ENCODE measurements at places on chromosomes 3 and 15. TPM values are rescaled to one million over a fixed set of nuclear protein-coding genes. Genes with fewer than 3 reads are reported as not detected.

DNA sequence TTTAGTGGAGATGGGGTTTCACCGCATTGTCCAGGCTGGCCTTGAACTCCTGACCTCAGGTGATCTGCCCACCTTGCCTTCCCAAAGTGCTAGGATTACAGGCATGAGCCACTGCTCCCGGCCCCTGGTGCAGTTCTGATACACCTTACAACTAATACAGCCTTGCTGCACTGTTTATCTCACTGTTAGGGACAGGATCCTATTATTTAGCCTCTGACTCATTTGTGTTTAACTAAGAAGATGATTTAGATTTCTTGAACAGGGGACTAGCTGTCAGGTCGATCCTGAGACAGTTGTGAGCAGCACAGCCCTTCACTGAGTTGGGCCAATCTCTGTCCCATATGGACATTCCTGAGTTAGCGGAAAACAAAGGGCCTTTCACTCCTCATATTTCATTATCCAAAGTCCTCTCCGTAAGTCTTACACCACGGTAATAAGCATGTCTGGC lies 19.2 kb downstream of the GYG1 start:
- H3K4me3 ChIP-seq, result no peak overlapping the region
- no peaks in the 10 kb centered on the region for H3K27me3 ChIP-seq
- H3K36me3 ChIP-seq, result peaks cover 52% of the 10 kb centered on the region
- H3K27ac ChIP-seq, result no peak overlapping the region
- H3K4me1 ChIP-seq, result peaks cover 11% of the 10 kb centered on the region

DNA sequence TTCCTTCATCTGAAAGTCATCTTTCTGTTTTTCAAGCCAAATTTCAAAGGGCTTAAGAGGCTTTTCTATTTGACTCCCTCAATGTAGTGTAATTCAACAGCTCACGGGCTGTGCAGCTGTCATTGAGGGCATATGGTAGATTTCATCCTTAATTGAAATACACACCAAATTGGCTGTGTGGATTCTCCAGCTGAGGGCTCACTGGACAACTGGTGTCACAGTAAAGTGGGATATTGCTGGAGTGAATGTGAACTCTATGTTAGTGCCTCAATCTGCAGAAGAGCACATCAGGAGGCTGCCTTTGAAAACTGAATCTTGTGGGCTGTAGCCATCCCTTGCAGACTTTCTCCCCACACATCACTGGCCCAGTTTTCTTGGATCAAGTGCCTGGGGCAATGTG lies 120.1 kb downstream of the GALK2 start:
- peaks cover 15% of the 10 kb centered on the region for H3K4me1 ChIP-seq
- no peak overlapping the region for H3K27ac ChIP-seq
- no peak for DNase-seq
- H3K36me3 ChIP-seq, result peaks cover 50% of the 10 kb centered on the region

DNA sequence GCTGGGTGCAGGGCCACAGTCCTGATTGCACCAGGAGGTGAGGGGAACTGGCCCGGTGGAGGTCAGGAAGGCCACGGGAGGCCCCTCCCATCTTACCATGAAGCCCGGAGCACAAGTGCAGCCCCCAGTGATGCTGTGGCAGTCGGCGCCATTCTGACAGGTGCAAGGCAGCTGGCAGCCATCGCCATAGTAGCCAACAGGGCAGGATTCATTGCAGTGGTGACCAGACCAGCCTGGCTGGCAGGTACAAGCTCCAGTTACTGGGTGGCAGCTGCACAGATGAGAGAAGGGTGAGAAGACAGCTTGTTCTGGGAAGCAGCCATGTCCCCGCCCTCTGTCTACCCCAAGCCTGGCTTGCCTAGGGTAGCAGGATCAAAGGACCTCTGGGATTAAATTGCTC lies 88.2 kb downstream of the RAB11A start:
- no peaks in the 10 kb centered on the region for H3K27me3 ChIP-seq
- no peak overlapping the region for H3K27ac ChIP-seq
- DNase-seq, result no peak

- no peaks in the 10 kb centered on the region for H3K36me3 ChIP-seq
- H3K27me3 ChIP-seq, result peaks cover 1% of the 10 kb centered on the region
- H3K4me1 ChIP-seq, result no peaks in the 10 kb centered on the region
- H3K27ac ChIP-seq, result no peak overlapping the region
- H3K4me3 ChIP-seq, result no peak overlapping the region
Observed at GRCh38 chr3:139634111-139634635, 43.6 kb downstream of the NMNAT3 start.

DNA sequence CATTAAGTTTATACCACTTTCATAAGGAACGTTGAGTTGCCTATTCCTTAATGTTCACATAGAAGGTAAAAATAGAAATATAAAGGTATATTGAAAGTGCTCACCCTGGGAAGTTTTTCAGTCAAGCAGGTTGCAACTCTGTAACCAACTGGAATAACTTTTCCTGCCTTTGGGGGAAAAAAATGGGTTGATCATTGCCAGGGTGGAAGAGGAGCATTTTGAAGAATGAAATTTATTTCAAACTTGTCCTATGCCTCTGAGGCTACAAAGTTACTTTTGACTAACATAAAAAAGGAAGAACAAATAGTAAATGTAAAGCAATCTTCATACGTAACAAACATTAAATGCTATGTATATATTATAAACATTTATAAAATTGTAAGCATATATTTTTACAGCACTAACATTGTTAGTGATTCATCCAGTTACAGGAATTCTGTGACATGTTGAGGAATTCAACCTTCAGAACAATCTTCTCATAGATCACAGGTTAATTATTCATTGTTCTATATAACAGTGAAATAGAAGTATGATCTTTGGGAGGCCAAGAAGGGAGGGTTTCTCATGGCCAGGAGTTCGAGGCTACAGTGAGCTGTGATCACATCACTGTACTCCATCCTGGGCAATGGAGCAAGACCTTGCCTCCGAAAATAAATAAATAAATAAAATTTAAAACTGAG lies 13.5 kb downstream of the EFHB start:
- no peaks in the 10 kb centered on the region for H3K4me1 ChIP-seq
- no peaks in the 10 kb centered on the region for H3K36me3 ChIP-seq
- no peak overlapping the region for H3K27ac ChIP-seq
- no peak overlapping the region for H3K4me3 ChIP-seq
- no peak for DNase-seq

- H3K4me3 ChIP-seq, result no peak overlapping the region
- no peaks in the 10 kb centered on the region for H3K4me1 ChIP-seq
- no peak overlapping the region for H3K27ac ChIP-seq
- DNase-seq, result no peak
- H3K27me3 ChIP-seq, result no peaks in the 10 kb centered on the region
- H3K36me3 ChIP-seq, result peaks cover 3% of the 10 kb centered on the region
Observed at GRCh38 chr3:101279765-101280385, 40.5 kb downstream of the IMPG2 start.

DNA sequence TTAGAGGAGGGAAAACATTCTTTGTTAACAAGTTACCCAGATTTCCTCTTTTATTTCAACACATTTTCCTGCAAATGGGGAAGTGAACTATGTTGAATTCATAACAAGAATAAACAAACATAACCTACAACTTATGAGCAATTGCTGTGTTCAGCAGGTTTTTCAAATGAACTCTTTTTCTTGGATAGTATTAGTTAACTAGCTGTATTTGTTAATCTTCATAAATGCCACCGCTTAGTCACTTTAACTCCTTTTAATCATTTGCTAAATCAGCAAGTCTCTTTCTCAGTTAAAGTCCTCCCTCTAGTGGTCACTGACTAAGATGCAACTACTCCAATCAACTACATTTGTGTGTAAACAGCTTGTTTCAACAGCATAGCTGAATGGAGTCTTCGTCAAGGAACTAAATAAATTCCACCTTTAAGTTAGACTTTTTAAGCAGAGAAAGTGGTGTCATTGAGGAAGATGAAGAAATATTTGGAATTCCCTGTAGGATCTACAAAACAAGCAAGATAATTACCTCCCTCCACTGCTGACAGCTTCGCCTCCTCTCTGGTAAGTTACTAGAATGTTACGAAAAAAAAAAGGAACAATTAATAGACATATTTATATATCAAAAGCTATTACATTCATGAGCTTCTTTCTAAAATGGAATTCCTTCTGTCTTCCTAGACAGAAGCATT lies 1122.0 kb downstream of the ROBO1 start:
- no peak for DNase-seq
- no peaks in the 10 kb centered on the region for H3K27me3 ChIP-seq
- no peak overlapping the region for H3K4me3 ChIP-seq
- H3K27ac ChIP-seq, result no peak overlapping the region
- no peaks in the 10 kb centered on the region for H3K4me1 ChIP-seq

DNA sequence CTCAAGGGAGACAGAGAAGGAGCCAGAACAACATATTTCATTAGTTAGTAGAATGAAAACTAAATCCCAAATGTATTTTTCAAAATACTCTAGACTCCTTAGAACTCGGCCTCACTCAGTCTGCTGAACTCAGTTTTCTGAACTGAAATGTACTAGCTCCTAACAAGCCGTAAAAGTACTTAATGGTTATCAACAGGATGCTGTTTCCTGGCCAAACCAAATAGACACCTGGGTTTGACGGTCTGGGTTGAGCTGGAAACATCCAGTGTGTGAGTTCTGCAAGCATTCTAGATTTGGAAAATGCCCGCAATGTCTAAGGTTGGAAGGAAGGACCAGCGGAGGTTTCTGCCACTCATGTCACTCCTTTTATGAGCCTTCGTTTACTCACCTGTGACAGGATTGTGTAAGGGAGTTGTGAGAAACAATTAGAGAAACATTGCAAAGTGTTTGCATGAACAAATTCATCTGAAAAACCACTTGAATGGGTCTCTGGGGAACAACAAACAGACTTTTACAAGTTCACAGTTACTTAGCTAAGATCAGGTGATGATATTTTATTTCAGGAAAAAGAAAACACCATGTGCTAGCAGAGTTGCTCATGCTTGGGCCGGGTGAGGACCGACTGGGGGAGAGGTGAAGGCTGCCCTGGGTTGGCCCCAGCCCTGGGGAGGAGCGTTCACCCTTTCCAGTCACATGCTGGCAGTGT lies 151.0 kb downstream of the ALDH1A2 start:
- H3K36me3 ChIP-seq, result no peaks in the 10 kb centered on the region
- DNase-seq, result no peak
- peaks cover 3% of the 10 kb centered on the region for H3K27me3 ChIP-seq
- H3K4me1 ChIP-seq, result no peaks in the 10 kb centered on the region

DNA sequence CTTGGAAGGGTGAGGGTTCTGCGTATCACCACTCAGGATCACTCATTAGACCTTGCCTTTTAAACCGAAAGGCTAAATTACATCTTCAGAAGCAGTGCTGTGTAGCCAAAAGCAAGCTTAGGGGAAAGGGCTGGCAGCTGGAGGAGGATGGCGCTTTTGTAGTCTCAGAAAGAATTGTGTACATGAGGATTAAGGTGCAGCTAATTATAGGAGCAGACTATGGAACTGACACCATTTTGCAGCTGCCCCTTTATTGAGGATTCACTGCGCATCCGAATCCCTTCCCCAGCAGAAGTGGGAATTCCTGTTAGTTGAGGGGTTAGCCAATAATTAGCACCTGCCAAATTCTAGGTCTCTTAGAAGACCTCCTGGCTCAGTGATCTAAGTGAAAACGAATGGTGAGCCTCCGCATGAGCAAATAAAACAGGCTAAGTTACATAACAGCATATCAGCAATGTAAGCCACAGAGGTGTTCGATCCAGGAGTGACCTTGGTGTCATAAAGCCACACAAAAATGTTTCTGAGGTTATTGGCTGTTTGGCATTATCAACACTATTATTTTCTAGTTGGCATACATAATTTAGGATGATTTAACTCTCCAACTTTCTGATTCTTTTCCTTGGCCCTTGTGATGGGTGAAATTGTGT lies 42.6 kb upstream of the SEMA6D start:
- no peak overlapping the region for H3K27ac ChIP-seq
- H3K4me1 ChIP-seq, result no peaks in the 10 kb centered on the region
- no peak overlapping the region for H3K4me3 ChIP-seq
- H3K27me3 ChIP-seq, result no peaks in the 10 kb centered on the region

Gene FOXL2NB
- not detected for total RNA-seq

All from activated CD4-positive, alpha-beta memory T cell treated with anti-CD3 and anti-CD28 coated beads for 36 hours (primary cell).